Activated CD4-positive, alpha-beta T cell treated with anti-CD3 and anti-CD28 coated beads, Interleukin-2, amount 10 ng/mL, durations not matched to agents 24 days and 14 days (primary cell): ENCODE measurements at places on chromosomes 12 and 14. TPM values are rescaled to one million over a fixed set of nuclear protein-coding genes. Genes with fewer than 3 reads are reported as not detected.

DNA sequence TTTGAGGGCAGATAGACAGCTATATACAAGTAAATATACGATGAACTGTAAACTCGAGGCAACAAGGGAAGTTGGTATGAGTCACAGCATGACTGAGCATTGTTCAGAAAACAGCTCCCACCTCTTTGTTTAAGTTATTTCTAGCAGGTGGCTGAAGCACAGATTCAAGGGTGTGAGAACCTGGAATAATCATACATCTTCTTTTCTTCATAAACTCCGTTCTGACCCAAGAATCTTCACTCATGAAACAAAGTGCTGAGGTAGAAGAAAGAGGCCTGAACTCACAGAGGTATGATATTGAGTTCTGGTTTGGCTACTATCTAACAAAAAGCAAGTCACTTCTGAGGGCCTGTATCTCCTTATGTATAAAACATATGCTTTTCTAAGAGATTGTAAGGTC, 364.1 kb upstream of the KITLG start:
- DNase-seq: no peak

The POC1B gene
- 21.5 and 22.6 TPM in 2 replicates for total RNA-seq

DNA sequence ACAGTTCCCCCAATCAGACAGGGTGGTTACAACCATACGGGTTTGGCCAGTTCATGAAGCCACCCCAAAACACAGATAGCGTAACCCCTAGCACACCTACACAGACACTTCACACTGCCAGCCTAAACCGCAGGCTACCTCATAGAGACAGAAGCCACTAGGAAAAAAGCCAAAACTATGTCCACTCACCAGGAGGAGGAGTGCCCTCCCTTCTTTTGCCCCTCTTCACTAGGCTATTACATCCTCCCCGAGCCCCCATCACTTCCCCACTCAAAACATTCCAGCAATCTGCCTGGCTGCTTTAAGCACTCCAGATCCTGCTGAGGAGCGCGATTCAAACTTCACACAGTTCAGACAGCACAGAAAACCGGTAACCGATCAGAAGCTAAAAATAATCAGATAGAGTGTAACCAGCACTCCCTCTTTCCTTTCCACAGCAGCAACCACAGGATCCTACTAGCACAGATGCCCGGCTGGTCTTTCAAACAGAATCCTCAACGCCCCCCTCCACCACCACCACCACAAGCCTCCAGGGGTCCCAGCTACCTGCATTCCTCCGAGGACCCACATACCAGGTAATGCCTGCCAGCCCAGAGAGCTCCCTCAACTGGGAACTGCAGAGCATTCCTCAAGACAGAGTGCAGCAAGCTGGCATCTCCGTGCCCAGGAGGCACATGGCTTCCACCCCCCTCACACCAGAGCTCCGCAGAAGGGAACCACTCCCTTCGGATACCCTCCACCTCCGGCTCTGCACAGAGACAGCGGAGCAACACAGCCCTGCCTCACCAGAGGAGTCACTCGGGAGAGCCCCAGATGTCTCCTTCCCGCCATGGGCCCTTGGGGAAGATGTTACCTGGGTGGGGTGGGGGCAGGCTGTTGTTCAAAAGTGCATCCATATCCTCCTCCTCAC, 1.5 kb downstream of the CHD4 start:
- peak; percentile 76 for DNase-seq

DNA sequence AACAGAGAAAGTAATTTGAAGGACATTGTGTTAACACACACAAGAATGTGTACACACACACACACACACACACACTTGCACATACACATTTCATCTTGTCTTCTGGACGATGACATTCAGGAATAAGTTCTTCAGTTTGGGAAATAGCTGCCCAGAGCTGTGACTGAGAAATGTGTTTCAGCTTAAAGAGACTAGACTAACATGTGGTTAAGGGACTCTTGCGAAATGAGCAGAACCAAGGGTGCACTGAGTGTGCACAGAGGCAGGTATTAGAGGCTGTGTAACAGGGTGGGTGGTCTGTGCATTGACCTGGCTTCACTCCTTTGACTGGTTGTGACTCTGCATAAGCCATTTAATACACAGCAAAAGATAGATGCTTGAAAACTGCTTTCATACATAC, 29.4 kb upstream of the KCNA5 start:
- no peak for DNase-seq

The CIROP gene
- not detected in 2 replicates for total RNA-seq

DNA sequence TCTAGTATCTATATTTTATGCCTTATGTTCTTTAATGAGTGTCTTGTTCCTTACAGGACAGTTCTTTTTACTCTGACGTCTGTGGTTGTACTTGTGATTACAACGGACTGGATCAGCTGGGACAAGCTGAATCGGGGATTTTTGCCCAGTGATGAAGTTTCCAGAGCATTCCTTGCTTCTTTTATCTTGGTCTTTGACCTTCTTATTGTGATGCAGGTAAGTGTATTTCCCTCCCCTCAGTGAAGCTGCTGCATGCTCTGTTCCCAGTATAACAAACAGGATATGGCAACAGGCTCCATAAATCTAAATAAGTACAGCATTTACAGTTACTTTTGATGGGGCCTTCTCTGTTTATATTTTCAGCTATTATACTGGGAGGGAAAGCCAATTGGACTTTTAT, 463.6 kb downstream of the TMEM117 start:
- no peak for DNase-seq

GRCh38 chr12:11815397-11815796, 165.9 kb downstream of the ETV6 start:
- no peak for DNase-seq

GRCh38 chr12:121894633-121895032, 6.0 kb downstream of the PSMD9 start:
- DNase-seq: peak; percentile 64

GRCh38 chr12:51122844-51123243, 39.4 kb upstream of the CSRNP2 start:
- DNase-seq: no peak

DNA sequence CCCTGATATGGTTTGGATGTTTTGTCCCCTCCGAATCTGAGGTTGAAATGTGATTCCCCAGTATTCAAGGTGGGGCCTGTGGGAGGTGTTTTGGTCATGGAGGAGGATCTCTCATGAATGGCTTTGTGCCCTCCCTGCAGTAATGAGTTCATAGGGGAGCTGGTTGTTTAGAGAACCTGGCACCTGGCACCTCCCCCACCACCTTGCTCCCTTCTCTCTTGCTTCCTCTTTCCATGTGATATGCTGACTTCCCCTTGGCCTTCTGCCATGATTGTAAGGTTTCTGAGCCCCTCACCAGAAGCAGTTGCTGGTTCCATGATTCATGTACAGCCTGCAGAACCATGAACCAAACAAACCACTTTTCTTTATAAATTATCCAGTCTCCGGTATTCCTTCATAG, 32.6 kb downstream of the CD163L1 start:
- no peak for DNase-seq

The EEF1AKMT3 gene
- 5.2 and 6.1 TPM in 2 replicates for total RNA-seq

DNA sequence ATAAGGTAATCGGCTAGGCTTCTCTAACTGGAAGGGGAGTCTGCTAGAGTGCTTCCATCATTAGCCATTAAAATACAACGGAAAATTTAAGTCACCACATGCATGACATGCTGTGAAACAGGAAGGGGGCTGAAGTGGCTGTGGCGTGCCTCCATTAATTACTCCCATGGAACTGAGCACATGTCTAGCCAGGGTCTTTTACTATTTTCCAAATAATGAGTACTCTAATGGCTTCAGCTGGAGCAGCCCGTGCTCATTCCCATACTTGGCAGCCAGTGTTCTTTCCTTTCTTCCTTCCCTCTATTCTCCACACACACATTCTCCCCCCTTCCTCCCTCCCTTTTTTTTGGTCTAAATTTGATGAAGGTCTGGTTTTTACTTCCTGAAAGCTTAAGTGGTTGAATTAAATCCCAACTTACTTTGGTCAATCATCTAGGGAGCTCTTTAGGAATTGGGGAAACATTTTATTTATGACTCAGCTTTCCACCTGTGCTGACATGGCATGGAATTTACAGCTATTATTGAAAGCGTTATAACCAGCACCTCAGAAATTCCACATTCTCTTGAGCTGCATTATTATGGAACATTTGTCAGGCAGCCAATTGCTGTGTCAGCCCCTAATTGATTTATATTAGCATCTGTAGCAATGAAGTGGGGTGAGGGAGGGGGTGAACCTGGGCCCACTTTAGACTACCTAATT, 72.3 kb downstream of the LRIG3 start:
- no peak for DNase-seq

The CELA1 gene
- not detected in 2 replicates for total RNA-seq

The IL22 gene
- 2.4 and 3.1 TPM in 2 replicates for total RNA-seq

DNA sequence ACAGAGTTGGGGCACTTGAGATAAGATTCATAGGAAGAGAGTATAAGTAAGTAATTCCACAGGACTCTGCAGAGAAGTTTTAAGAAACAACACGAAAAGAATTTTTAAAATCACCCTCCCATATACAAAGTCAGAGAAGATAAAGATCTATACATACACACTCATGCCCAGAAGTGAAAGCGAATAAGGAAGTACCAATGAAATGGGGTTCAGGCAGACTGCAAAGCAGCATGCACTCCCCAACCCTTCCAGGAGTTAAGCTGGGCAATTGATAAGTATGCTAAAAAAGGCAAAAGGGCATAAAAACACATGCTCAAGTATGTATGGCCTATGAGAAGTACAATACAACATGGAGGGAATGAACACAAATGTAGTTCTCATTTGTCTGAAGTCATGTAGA, 246.2 kb upstream of the GRIP1 start:
- DNase-seq: no peak

- no peak for DNase-seq
Observed at GRCh38 chr12:119399301-119399700, 64.8 kb downstream of the CCDC60 start.

The TXNDC16 gene
- total RNA-seq: 4.7 and 6.2 TPM in 2 replicates
